ENCODE measurements at places on chromosomes 12 and 14. TPM values are rescaled to one million over a fixed set of nuclear protein-coding genes. Genes with fewer than 3 reads are reported as not detected.

The SYNE2 gene
- total RNA-seq: 373 TPM

The STRN3 gene
- total RNA-seq: 19.5 TPM

The TMEM121 gene
- 0.80 TPM for total RNA-seq

The LRRIQ1 gene
- not detected for total RNA-seq

The PRR4 gene
- total RNA-seq: 3.6 TPM

The SUSD6 gene
- 119 TPM for total RNA-seq

The DHRS2 gene
- not detected for total RNA-seq

The SMCO2 gene
- not detected for total RNA-seq

The AKAP6 gene
- 1.3 TPM for total RNA-seq

DNA sequence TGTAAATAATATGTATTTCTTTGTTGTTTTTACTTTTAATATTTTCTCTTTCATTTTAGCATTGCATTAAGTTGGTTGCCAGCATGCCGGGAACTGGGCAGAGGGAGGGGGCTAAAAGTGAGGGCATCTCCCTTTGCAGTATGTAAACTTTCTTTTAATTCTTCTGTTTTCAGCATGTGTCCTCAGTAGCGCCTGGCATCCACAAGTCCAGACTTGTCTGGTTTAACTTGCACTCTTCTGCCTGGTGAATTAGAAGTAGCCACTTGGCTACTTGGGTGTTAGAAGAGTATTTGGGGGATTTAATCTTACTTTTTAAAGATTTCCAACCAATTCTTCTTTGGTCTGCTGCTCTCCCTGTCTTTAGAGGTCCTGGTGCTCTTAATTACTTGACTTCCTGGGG, 117.2 kb upstream of the SCAF11 start:
- no peak for DNase-seq

- DNase-seq: no peak
Observed at GRCh38 chr12:68614769-68615168, 4.1 kb downstream of the RAP1B start.

- peak; percentile 58 for DNase-seq
Observed at GRCh38 chr12:9687228-9687627, 17.7 kb downstream of the CLEC2D start.

DNA sequence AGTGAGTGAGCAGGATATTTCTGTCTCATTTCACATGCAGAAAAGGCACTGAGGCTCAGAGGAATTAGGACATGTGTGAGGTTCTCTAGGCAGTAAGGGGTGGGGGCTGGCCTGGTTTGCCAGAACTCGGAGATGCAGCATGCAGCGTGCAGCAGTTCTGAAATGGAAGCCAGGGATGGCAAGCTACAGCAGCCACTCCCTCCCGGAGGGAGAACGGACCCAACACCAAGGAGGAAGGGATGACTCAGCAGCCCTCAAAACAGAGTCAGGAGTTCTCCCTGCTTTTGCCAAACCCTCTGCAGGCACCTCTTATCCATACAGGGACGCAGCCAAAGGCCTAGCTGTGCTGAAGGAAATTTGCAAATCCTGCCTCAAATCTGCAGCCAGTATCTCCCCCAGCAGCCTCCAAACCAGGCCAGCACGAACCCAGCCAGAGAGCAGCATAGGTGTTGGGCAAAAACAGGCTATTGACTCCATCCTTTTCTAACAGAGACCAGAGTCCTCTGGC, 10.3 kb upstream of the SERPINA3 start:
- DNase-seq: no peak

DNA sequence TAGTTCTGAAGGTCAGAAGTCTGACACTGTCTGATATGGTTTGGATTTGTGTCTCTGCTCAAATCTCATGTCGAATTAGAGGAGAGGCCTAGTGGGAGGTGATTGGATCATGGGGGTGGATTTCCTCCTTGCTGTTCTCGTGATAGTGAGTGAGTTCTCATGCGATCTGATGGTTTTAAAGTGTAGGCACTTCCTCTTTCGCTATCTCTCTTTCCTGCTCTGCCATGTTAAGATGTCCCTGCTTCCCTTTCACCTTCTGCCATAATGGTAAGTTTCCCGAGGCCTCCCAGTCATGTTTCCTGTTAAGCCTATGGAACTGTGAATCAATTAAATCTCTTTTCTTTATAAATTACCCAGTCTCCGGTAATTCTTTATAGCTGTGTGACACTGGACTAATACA, 84.1 kb upstream of the TMTC1 start:
- no peak for DNase-seq

- DNase-seq: no peak
Observed at GRCh38 chr14:102883089-102883541, 39.3 kb upstream of the AMN start.

DNA sequence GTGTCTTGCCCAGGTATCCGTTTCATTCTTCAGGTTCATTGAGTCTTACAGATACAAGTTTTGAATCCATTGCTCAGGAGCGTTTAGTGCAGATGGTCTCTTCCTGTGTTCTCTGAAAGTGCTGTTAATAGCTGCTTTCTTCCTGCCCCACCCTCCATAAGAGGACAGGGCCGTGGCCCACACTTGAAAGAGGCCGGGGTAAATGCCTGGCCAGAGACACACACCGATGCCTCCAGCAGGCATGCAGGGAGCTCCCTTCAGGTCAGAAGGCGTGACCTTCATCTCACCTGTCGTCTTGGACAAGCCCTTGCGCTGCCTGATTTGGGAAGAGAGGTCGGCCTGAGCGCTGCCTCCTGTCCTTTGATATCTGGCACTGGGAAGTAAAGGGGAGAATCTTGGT, 11.6 kb downstream of the PRKAB1 start:
- no peak for DNase-seq

DNA sequence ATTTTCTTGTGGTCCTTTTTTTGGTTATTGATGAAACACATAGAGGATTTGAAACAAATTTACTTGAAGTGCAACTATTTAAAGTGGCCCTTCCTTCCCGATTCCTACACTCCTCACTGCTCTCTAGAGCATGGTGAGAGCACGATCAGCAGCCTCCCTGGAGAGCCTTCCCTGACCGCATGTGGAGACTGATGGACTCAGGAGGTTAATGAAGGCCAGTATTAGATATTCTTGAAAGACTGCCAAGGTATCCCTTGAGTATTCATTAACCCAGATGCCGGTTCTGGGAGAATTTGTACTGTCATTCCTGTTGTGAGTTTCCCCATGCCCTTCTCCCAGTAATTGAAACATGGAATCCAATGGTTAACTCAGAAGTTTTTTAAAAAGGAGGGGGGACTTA, 102.8 kb upstream of the FGD4 start:
- no peak for DNase-seq

DNA sequence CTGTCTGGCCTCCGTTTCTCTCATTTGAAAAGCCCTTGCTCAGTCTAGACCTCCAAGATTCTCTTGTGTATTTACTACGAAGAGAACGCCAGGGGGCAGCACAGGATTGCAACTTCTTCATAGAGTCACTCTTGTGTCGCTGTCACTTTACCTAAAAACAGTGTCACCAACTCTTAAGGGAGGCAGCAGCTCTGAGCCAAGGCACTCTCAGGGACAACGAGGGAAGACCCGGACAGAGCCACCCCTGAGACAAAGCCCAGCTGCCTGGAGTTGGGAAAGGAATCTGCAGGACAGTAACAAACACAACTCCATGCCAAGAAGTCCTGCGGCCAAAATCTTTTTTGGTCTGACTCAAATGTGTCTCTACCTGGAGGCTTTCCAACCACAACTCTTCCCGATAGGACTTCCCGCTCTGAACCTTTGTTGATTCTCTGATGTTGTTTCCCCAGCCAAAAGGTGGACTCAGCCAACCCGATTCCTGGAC, 9.6 kb upstream of the RPAP3 start:
- peak; percentile 68 for DNase-seq

- no peak for DNase-seq
Observed at GRCh38 chr14:73234586-73235394, 2.5 kb upstream of the PAPLN start.

DNA sequence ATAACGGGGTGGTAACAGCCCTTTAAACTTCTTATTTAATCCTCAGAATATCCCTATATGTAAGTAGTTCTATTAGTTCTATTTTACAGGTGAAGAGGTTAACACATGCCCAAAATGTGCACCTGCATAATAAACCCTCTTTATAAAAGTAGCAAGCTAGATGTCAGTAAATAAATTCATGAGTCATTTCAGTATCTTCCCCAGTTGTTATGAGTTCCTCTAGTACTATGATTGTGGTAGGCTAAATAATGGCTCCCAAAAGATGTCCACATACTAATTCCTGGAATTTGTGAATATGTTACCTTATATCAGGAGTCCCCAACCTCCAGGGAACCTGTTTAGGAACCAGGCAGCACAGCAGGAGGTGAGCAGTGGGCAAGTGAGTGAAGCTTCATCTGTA, 106.5 kb downstream of the TMTC3 start:
- DNase-seq: no peak

GRCh38 chr12:46557539-46558373, 185.2 kb upstream of the SLC38A2 start:
- DNase-seq: no peak

GRCh38 chr14:101066826-101067510, 163.4 kb upstream of the RTL1 start:
- DNase-seq: no peak

GRCh38 chr12:124938108-124938507, 23.7 kb upstream of the UBC start:
- no peak for DNase-seq

- DNase-seq: no peak
Observed at GRCh38 chr12:89648211-89648930, 60.3 kb downstream of the ATP2B1 start.

DNA sequence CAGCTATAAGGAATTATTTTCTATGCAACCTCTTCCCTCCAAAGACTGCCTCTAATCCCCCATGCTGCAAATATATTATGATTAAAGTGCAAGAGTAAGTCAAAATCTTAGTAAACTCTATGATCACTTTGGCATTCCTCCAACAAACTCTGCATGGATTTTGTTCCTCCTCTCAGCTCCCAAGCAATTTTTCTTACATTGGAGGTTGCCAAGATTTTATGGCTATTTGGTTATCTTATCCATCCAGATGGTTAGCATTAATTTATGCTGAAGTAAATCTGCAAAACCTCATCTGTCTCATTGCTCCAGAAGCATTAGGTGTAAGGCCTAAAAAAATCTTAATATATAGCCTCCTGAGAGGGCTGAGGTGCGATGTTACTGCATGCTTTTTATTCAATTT, 228.1 kb downstream of the CHST11 start:
- no peak for DNase-seq

DNA sequence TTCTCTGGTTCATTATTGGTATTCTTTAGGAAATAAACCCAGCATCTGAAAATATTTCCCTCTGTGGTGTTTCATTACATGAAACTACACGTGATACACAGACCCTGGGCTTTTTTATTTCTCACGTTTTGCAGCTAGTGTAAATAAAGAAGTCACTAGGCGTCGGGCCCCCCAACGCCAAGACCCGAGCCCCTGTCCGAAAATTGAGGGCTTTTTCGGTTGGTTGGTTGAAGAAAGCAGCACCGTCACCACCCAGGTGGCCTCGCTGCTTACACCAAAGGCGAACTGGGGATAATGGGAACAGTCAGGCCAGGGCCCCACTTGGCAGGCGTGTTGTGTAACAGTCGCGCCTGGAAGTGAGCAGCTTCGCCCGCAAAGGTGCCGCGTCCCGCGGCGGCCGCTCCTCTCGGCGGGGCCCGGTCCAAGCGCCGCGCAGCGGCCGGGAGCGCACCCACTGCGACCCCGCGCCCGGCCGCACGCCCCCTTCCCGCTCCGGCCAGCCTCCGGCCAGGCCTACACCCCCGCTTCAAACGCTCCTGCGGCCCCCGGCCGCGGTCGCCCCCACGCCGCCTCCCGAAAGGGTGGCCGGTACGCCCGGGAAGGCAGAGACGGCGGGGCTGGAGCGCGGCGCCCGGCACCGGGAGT, 1.2 kb downstream of the DUSP16 start:
- DNase-seq: peak; percentile 55

DNA sequence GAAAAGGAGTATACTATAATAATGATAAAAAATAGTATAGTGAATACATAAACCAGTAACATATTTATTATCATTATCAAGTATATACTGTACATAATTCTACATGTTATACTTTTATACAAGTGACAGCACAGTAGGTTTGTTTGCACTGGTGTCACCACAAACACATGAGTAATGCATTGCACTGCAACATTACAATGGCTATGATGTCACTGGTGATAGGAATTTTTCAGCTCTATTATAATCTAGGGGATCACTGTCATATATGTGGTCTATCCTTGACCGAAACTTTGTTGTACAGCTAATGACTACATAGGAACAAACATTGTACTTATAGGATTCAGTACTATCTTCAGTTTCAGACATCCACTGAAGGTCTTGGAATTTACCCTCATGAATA, 165.8 kb upstream of the SYT1 start:
- DNase-seq: no peak

DNA sequence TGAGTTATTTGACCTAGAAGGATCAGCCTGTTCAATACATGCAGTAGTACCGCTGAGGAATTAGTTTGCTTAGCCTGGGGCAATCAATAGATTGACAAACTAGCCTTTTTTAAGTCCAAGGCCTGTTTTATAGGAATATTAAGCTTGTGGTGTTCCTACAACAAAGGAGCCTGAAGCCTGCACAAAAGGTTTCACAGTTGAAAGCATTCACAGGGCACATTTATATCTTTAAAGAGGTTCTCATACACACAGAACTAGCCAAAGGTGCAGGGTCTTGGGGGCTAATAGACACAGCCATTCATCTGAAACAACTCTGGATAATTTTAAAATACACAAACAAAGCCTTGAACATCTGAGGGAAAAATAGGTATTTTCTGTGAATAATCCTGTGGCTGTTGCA, 160.3 kb downstream of the RPS29 start:
- no peak for DNase-seq

GRCh38 chr14:33754261-33754660, 196.6 kb downstream of the EGLN3 start:
- DNase-seq: no peak

- DNase-seq: no peak
Observed at GRCh38 chr12:31536672-31537071, 54.3 kb downstream of the DENND5B start.

- DNase-seq: no peak
Observed at GRCh38 chr12:58033831-58034230, 92.5 kb downstream of the ATP23 start.

DNA sequence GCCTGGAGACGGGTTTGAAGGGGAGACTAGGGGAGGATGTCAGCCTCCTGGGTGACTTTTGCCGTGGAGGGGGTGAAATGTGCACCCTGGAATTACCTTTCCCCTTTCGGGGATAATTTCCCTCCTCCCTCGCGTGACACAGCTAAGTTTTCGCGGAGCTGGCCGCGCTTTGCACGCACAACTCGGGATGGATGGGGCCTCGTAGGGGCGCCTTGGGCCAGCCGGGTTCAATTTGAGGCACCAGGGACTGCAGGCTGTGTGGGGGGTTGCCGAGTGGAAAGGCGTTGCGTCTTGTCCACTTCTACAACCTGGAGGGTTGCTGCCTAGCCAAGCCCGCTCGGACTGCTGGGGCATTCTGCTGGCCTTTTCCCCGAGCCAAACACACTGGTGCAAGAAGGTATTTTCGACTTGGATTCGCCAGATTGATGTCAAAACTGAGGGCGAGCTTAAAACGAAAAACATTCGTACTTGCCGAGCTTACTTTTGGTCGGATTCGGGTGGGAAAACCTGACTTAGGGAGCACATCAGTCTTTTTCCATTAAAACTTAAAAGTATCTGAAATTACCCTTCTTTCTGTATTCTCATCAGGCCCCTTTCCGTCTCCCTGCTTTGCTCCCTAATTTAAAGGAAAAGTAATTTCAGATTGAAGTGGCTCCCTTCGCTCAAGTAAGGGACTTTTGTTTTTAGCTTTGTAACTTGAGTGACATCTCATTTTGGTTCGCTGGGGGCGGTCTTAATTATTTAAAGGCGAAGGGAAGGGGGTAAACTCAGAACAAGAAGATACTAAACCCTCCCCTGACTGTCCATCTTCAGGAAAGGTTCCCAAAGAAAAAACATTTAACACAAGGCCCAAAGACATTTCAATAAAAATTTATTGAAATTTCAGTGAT, 14.3 kb downstream of the TBX3 start:
- no peak for DNase-seq

- no peak for DNase-seq
Observed at GRCh38 chr14:100605706-100606686, 18.8 kb upstream of the BEGAIN start.

Data from natural killer cell (primary cell).